ENCODE measurements at places on chromosomes 2 and 18. TPM values are rescaled to one million over a fixed set of nuclear protein-coding genes. Genes with fewer than 3 reads are reported as not detected.

GRCh38 chr2:5954509-5954908 is 262.3 kb downstream of the SOX11 start:
- no peak for DNase-seq
- no peak overlapping the region for H3K4me3 ChIP-seq
- no peak overlapping the region for H3K27ac ChIP-seq
- no peaks in the 10 kb centered on the region for H3K36me3 ChIP-seq
- no peaks in the 10 kb centered on the region for H3K4me1 ChIP-seq

GRCh38 chr2:96758987-96759386 is 1.7 kb upstream of the CNNM4 start:
- DNase-seq, result no peak
- H3K4me1 ChIP-seq, result peaks cover 20% of the 10 kb centered on the region
- H3K36me3 ChIP-seq, result no peaks in the 10 kb centered on the region
- no peak overlapping the region for H3K4me3 ChIP-seq
- H3K27me3 ChIP-seq, result no peaks in the 10 kb centered on the region

- no peaks in the 10 kb centered on the region for H3K4me1 ChIP-seq
- H3K4me3 ChIP-seq, result no peak overlapping the region
- H3K27ac ChIP-seq, result no peak overlapping the region
- no peak for DNase-seq
- H3K36me3 ChIP-seq, result peaks cover 33% of the 10 kb centered on the region
- no peaks in the 10 kb centered on the region for H3K27me3 ChIP-seq
These were observed 11.7 kb upstream of the CCDC74B start for GRCh38 chr2:130156624-130157004.

GRCh38 chr2:240183875-240184590 is 43.6 kb upstream of the OTOS start:
- H3K4me3 ChIP-seq, result no peak overlapping the region
- H3K27ac ChIP-seq, result no peak overlapping the region
- peaks cover 61% of the 10 kb centered on the region for H3K27me3 ChIP-seq
- no peaks in the 10 kb centered on the region for H3K36me3 ChIP-seq
- DNase-seq, result no peak

- no peak for DNase-seq
- H3K36me3 ChIP-seq, result no peaks in the 10 kb centered on the region
- no peak overlapping the region for H3K27ac ChIP-seq
- no peak overlapping the region for H3K4me3 ChIP-seq
- peaks cover 1% of the 10 kb centered on the region for H3K27me3 ChIP-seq
These were observed 154.1 kb downstream of the GALNT14 start for GRCh38 chr2:30984148-30984547.

DNA sequence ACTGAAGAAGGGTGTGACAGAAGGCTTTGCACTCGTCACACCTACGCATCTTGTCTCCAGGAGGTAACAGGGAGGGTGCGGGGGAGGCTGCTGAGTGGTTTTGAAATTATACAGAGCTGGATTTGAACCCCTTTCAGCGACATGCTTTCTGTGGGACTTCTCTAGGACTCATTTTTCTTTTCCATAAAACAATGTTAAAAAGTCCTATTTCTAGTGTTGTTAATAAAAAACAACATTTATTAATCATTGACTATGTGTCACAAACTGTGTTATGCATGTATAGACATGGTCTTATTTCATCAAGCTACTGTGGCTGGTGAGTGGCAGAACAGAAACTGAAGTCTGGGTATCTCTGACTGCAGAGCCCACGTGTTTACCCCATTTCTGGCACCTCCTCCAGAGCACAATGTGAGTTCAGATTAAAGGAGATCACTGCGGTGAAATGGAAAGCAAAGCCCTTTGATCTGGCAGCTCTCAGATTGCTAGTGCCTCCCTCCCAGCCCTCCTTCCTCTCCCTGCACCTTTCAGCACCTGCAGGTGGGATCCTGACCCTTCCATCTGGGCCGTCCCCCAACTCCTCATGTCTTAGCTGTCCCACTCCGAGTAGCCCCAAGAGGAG is 315.5 kb upstream of the MYT1L start:
- H3K36me3 ChIP-seq, result no peaks in the 10 kb centered on the region
- DNase-seq, result no peak
- no peaks in the 10 kb centered on the region for H3K4me1 ChIP-seq
- H3K27me3 ChIP-seq, result no peaks in the 10 kb centered on the region
- H3K27ac ChIP-seq, result no peak overlapping the region
- no peak overlapping the region for H3K4me3 ChIP-seq

- no peaks in the 10 kb centered on the region for H3K4me1 ChIP-seq
- no peak overlapping the region for H3K27ac ChIP-seq
- DNase-seq, result peak; percentile 35
These were observed 57.0 kb upstream of the CD226 start for GRCh38 chr18:70004696-70005095.

GRCh38 chr2:14944562-14945346 is 312.2 kb downstream of the LRATD1 start:
- no peak overlapping the region for H3K27ac ChIP-seq
- H3K27me3 ChIP-seq, result no peaks in the 10 kb centered on the region
- no peaks in the 10 kb centered on the region for H3K4me1 ChIP-seq
- peak; percentile 34 for DNase-seq
- H3K4me3 ChIP-seq, result no peak overlapping the region

- DNase-seq, result no peak
- no peaks in the 10 kb centered on the region for H3K36me3 ChIP-seq
- no peaks in the 10 kb centered on the region for H3K27me3 ChIP-seq
- no peak overlapping the region for H3K27ac ChIP-seq
- no peaks in the 10 kb centered on the region for H3K4me1 ChIP-seq
- H3K4me3 ChIP-seq, result no peak overlapping the region
These were observed 392.7 kb upstream of the FANCL start for GRCh38 chr2:58633613-58634365.

- H3K27ac ChIP-seq, result no peak overlapping the region
- DNase-seq, result no peak
- no peaks in the 10 kb centered on the region for H3K36me3 ChIP-seq
- H3K4me1 ChIP-seq, result no peaks in the 10 kb centered on the region
These were observed 276.5 kb upstream of the MC4R start for GRCh38 chr18:60649107-60649506.

DNA sequence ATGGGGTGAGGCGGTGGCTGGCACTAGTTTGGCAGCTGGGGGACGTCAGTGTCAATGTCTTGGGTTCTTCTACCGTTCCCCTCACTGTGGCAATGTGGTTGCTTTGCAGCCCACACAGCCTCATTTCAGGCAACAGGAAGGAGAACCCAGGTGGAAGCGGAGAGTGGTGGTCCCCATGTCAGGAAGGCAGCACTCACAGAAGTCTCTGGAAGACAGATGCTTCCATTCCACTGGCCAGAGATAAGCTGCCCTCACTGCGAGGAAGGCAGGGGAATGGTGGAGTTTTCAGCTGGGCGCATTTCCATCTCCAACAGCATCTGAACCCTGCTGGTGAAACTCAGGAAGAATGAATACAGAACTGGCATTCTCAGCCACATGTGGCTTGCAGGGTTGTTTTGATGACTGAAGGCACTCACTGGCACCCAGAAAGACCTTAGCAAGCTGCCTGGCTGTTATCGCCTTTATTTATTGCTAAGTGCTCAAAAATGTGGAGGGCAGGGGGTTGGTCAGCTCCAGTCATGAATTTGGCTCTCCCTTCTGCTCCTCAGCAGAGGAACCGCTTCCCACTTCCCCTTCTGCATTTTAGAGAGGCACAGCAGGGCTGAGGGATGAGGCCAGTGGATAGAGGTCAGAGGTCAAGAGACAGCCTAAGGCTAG is 19.4 kb downstream of the KCNIP3 start:
- peaks cover 3% of the 10 kb centered on the region for H3K27me3 ChIP-seq
- peaks cover 9% of the 10 kb centered on the region for H3K4me1 ChIP-seq
- no peaks in the 10 kb centered on the region for H3K36me3 ChIP-seq
- H3K4me3 ChIP-seq, result no peak overlapping the region

GRCh38 chr2:16141641-16141921 is 201.2 kb downstream of the MYCN start:
- no peak for DNase-seq
- H3K27ac ChIP-seq, result no peak overlapping the region
- no peaks in the 10 kb centered on the region for H3K4me1 ChIP-seq
- no peaks in the 10 kb centered on the region for H3K27me3 ChIP-seq
- no peaks in the 10 kb centered on the region for H3K36me3 ChIP-seq

- DNase-seq, result peak; percentile 85
- no peak overlapping the region for H3K27ac ChIP-seq
- peaks cover 3% of the 10 kb centered on the region for H3K4me1 ChIP-seq
- no peak overlapping the region for H3K4me3 ChIP-seq
- no peaks in the 10 kb centered on the region for H3K27me3 ChIP-seq
- H3K36me3 ChIP-seq, result no peaks in the 10 kb centered on the region
These were observed 637.8 kb upstream of the CHAC2 start for GRCh38 chr2:53129851-53130250.

- DNase-seq, result no peak
- H3K27me3 ChIP-seq, result peaks cover 42% of the 10 kb centered on the region
- H3K27ac ChIP-seq, result no peak overlapping the region
- H3K36me3 ChIP-seq, result no peaks in the 10 kb centered on the region
- H3K4me3 ChIP-seq, result no peak overlapping the region
These were observed 111.1 kb downstream of the PDCL3 start for GRCh38 chr2:100673691-100674485.

DNA sequence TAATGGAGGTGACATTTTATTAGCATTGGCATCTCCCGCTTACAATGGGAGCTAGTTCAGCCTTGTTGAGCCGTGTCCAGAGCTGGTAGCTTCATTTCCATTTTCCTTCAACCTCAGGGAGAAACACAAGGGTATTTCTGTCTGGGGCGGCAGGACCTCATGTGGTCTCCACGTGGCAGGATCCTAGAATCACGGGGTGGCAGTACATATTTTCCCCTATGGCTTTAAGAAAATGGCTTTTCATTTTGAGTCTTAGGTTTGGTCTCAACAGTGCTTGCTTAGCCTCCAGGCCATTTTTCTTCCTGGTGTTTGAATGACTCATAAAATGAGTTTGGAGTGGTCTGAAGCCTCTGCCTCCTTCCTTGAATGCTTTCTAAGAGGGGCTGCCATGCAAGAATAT is 20.3 kb downstream of the CABLES1 start:
- no peaks in the 10 kb centered on the region for H3K27me3 ChIP-seq
- H3K4me1 ChIP-seq, result peaks cover 9% of the 10 kb centered on the region
- H3K4me3 ChIP-seq, result no peak overlapping the region

GRCh38 chr2:179939259-179939658 is 67.8 kb downstream of the CWC22 start:
- H3K27ac ChIP-seq, result no peak overlapping the region
- no peak overlapping the region for H3K4me3 ChIP-seq
- no peak for DNase-seq
- H3K36me3 ChIP-seq, result no peaks in the 10 kb centered on the region
- H3K27me3 ChIP-seq, result no peaks in the 10 kb centered on the region

DNA sequence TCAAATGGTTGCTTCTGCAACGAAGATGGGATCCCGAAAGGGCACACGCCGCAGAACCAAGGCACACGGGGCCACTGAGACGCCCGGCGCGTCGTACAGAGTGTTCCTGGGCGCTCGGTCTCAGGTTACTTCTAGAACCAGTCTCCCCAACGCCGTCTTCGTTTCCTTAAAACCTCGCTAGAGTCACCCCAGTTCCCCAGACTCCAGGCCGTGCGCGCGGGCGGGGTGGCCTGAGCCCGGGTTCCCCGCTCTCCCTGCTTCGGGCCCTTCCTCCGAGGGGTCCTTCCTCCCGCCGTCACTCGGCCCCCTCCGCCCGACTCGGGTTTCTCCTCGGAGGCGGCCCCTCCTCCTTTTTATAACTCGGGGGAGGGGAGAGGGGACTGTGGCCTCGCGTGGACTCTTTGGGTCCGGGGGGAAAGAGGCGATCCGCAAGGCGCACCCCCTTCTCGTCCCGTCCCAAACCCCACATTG is 774 bp upstream of the FZD7 start:
- peak; percentile 51 for DNase-seq
- peaks cover 24% of the 10 kb centered on the region for H3K36me3 ChIP-seq
- H3K4me3 ChIP-seq, result peak overlapping the region; percentile 73
- H3K27me3 ChIP-seq, result no peaks in the 10 kb centered on the region

GRCh38 chr18:48749768-48750167 is 201.0 kb downstream of the SMAD7 start:
- peak; percentile 43 for DNase-seq
- no peaks in the 10 kb centered on the region for H3K27me3 ChIP-seq
- H3K27ac ChIP-seq, result no peak overlapping the region
- H3K4me3 ChIP-seq, result no peak overlapping the region

DNA sequence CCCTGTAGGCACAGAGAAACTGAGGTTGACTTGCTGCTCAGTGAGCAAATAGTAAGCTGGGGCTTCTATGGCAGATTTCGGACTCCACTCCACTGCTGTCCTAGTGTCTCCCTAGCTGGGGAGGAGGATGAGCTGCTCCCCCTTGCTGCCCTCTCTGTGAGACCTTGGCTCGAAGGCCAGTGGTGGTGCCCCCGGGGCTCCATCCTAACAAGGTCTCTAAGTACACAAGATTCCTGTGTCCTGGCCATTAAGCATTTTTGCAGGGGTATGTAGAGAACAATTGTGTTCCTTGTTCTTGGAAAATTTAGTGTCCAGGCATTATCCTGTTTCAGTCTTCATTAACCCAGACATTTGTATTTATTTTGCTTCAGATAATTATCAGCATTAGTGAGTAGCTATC is 21.3 kb upstream of the BCL2L11 start:
- no peak for DNase-seq
- no peaks in the 10 kb centered on the region for H3K4me1 ChIP-seq
- peaks cover 48% of the 10 kb centered on the region for H3K27me3 ChIP-seq
- H3K4me3 ChIP-seq, result no peak overlapping the region
- no peak overlapping the region for H3K27ac ChIP-seq

The RESP18 gene
- total RNA-seq, result not detected

The GCG gene
- total RNA-seq, result not detected

The CNRIP1 gene
- 25.6 TPM for total RNA-seq

The GNLY gene
- not detected for total RNA-seq

The TMSB10 gene
- total RNA-seq, result 842 TPM

The CCDC85A gene
- total RNA-seq, result 2.8 TPM

The IL1A gene
- 1.1 TPM for total RNA-seq

The INPP5D gene
- under 0.01 TPM for total RNA-seq

The ACMSD gene
- not detected for total RNA-seq

The SPC25 gene
- 2.0 TPM for total RNA-seq

The MAL gene
- total RNA-seq, result not detected

The APCDD1 gene
- total RNA-seq, result 0.83 TPM

The EGR4 gene
- total RNA-seq, result not detected

The SPP2 gene
- total RNA-seq, result not detected

The CRYBA2 gene
- not detected for total RNA-seq
